ENCODE measurements at places on chromosomes 11 and 22. TPM values are rescaled to one million over a fixed set of nuclear protein-coding genes. Genes with fewer than 3 reads are reported as not detected.

GRCh38 chr11:86481399-86481798, 106.7 kb downstream of the CCDC81 start:
- DNase-seq = no peak

- DNase-seq = peak; percentile 76
Measured at GRCh38 chr11:10858439-10859325, 829 bp upstream of the ZBED5 start.

GRCh38 chr11:122434786-122435185, 220.7 kb upstream of the UBASH3B start:
- no peak for DNase-seq

DNA sequence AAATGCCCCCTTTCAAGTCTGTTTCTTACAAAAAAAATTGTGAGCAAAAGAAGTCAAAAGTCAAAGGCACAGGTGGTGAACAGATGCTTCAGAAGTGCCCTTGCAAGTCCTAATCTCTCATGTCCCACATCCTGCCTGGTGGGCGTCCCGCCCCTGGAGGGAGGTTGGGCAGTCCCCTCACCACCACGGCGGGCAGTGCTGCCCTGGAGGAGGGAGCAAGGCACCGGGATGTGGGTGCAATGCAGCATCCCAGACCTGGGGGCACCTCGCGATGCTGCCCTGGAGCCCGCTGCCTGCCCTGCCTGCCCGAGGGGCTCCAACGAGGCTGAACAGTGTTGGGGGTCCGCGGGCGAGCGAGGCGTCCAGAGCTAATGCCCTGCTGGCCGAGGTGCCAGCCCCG, 15.9 kb downstream of the MRGPRG start:
- DNase-seq = no peak

- no peak for DNase-seq
Measured at GRCh38 chr11:34855754-34856095, 60.5 kb downstream of the APIP start.

- DNase-seq = peak; percentile 14
Measured at GRCh38 chr22:44385296-44385610, 72.5 kb upstream of the SHISAL1 start.

GRCh38 chr11:76008474-76008873, 193.5 kb downstream of the UVRAG start:
- DNase-seq = no peak

GRCh38 chr11:113871336-113871735, 4.0 kb downstream of the USP28 start:
- DNase-seq = no peak

- no peak for DNase-seq
Measured at GRCh38 chr22:43476751-43477725, 65.2 kb downstream of the MPPED1 start.

GRCh38 chr11:107708792-107709191, 3.1 kb downstream of the SLN start:
- DNase-seq = no peak

GRCh38 chr11:11236498-11237059, 116.5 kb downstream of the CSNK2A3 start:
- DNase-seq = no peak

DNA sequence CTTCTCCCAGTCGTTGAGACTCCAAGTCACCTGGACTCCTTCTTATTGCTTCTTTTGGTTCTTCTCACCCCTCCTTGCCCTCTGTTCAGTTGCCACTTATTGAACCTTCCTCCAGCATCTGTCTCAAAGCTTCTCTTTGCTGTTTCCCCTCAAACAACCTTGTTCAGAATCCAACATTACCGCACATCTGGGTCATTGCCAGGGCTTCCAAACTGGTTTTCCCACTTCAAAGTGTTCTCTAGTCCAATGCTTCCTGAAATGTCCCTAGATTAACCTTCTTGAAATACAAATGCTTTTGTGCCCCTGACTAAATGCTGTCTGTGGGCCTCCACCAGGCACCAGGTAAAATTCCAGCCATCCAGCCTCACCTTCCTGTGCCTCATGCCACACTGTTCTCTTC, 100.8 kb upstream of the TTC12 start:
- DNase-seq = no peak

GRCh38 chr11:133086518-133086917, 445.8 kb downstream of the OPCML start:
- DNase-seq = no peak

DNA sequence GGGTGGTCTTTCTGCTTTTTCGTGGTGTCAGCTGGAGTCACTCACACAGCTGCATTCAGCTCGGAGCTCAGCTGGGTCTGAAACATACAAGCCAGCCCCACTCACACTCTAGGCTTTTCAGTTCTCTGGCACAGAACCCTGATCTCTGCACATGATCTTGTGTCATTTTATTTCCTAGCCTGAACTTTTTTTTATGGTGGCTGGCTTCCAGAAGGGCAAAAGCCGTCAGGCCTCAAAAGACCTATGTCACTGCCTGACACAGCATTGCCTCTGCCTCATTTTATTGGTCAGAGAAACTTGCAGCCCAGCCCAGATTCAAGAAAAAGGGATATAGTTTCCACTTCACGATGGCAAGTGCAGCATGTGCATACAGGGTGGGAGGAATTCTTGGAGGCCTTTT, 117.8 kb downstream of the NTM start:
- DNase-seq = no peak

GRCh38 chr11:95375886-95376285, 144.9 kb upstream of the SESN3 start:
- DNase-seq = no peak

- no peak for DNase-seq
Measured at GRCh38 chr11:131392528-131393255, 22.3 kb downstream of the NTM start.

DNA sequence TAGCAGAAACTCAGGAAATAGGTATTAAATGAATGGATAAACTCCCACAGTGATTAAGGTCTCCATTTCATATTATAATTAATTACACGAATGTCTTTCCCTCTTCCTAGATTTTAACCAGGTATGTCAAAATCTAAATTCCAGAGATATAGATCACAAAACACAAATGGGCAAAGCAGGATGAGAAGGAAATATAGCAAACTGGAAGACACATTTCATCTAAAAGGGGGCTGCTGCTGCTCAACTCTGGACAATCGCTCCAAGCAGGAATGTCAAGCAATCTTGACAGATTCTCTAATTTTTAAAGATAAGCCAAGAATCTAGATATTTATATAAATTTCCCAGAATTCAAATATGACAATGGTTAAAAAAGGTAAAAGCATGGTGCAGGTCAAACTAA, 554.2 kb upstream of the CCDC90B start:
- no peak for DNase-seq

DNA sequence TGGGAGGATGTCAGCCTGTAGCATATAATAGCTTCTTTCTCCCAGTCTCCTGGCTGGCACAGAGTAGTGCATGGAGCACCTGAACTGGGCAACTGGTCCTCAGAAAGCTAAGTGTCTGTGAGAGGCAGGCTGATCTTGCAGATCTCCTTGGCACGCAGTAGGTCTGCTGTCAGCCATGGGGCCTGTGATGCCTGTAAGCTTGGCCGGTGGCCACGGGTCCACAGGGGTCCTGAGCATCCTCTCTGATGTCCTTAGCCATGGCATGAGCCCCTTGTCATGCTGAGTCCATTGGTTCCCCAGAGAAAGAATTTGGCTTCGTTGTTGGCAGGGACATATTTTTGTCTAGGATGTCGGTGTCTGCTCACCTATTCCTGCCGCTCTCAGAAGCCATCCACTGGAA, 25.0 kb downstream of the AMPD3 start:
- no peak for DNase-seq

GRCh38 chr11:12163181-12163941, 53.0 kb downstream of the MICAL2 start:
- peak; percentile 65 for DNase-seq

DNA sequence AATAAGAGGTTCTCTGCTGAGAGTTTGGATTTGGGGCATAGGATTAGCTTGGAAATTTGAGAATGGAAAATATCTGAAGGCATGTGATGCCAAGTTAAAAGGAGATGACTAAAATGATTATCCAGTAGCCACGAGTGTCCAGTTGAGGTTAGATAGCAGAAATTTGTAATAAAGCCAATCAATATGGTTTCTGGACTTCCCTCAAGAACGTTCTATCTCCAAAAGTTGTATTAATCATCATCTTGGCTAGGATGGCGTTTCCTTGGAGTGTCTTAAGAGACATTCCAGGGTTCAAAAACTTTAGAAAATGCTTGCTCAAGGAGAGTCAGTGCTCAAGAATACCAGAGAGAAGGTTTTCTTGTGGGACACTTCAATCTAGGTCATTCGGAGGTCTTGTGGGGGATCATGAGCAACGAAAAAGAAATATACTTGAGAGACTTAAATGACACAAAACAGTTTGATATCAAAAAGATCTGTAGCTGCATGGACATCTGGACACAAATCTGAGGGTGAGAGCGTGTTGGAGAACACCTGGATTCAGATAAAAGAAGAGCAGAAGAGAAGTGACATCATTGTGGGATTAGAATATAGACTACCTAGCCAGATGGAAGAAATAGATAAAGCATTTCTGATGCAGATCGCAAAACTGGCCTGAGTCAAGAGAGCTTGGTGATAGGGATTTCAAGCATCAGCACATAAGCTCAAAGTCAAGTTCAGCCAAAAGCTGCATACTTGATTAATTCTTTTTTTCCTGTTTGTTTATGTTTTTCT, 97.7 kb downstream of the ARFGAP2 start:
- no peak for DNase-seq

DNA sequence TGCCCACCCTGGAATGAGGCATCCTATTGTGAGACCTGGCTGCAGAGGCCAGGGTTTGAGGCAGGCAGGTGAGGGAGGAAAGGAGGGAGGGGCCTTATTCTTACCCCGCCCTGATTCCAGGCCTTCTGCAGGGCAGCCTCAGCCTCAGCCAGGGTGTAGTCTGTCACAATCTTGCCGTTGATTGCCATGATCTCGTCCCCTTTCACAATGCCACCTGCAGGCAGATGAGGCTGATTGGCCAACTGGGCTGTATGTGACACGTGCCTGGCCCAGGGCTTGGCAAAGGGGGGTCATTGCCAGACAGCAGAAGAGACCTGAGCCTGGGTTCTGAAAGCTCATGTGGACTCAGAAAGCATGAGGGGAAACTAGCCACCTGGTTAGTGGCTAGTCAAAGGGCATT, 21.4 kb upstream of the ABCC8 start:
- DNase-seq = no peak

DNA sequence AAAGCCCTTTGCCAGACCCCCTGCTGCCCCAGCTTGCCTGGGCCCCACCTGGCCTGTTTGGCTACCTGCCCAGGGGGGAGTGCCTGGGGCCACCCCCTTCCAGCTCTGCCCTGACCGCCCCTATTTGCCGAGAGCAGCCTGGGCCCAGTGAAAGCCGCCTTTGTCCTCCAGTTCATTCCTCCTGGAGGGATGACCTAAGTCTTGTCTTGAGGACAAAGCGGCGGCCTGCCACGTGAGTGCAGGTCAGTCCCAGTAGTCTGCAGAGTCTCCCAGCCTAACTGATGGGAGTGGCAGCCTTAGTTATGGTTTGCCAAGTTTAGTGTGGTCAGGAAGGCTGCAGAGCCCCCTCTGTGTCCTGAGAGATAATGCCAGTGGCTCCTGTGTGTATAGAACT, 115.9 kb upstream of the CRYBB3 start:
- no peak for DNase-seq

- DNase-seq = no peak
Measured at GRCh38 chr22:31574055-31574670, 77.8 kb downstream of the SFI1 start.

The IL18BP gene
- total RNA-seq = 4.4 TPM

The BEST1 gene
- 3.9 TPM for total RNA-seq

The GNG3 gene
- not detected for total RNA-seq

The OSM gene
- total RNA-seq = 1.4 TPM

The TP53AIP1 gene
- not detected for total RNA-seq

The DERL3 gene
- total RNA-seq = 5.8 TPM

The RCOR2 gene
- 8.3 TPM for total RNA-seq

The CLDN25 gene
- not detected for total RNA-seq

The CNTF gene
- total RNA-seq = 1.2 TPM

The DUSP8 gene
- 21.7 TPM for total RNA-seq

The ZC3H12C gene
- total RNA-seq = 18.7 TPM

The MFRP gene
- not detected for total RNA-seq

The RASD2 gene
- total RNA-seq = 2.7 TPM

The GGTLC3 gene
- not detected for total RNA-seq
